Ascending aorta (tissue), 2 donors: ENCODE measurements at places on chromosomes 5 and 9.
A peak's percentile ranks its signal among the peaks of the same experiment; 100 is the strongest.

DNA sequence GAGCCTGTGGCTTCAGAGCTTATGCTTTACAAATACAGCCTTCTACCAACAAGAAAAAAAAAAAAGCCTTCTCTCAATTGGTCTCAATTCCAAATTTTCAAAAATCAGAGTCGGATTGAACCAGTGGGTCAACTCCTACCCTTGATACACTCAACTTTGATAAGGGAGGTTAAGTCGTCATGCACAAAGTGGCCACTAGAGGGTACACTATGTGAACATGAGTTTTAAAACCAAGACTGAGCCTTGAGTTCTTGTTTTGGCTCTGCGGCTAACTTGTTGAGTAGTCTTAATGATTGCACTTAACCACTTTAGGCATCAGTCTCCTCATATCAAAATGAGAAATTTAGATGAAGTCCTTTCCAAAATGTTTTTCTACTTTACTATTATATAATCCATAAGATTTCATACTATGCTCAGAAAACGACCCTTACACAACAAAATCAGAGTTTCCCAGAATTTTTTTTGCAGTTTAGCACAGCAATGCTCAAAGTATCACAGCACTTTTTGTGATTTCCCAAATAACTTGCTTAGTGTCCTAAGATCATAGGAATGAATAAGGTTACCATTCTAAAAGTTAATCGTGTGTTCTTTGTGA, 92.9 kb upstream of the MTAP start:
- no peak for DNase-seq

GRCh38 chr9:124875501-124875900, 13.6 kb downstream of the ARPC5L start:
- no peak for DNase-seq

DNA sequence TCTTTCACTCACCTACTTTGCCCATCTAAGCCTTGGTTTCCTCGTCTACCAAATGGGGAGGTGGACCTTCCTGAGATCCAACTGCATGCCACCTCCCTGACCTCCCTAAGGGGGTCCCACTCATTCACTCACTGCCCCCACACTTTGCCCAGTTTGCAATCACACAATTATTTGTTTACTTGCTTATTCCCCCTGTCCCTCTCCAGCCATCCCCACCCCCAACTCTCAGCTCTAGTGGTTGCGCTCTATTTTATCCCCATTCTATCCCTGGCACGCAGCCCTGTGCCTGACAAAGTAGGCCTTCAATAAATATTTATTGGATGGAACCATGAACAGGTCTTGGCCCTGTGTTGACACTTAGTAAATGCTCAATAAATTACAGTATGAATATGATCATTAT, 130.8 kb upstream of the LARP1 start:
- DNase-seq = no peak

- DNase-seq = no peak
Observed at GRCh38 chr5:176425138-176425537, 8.8 kb upstream of the CLTB start.

DNA sequence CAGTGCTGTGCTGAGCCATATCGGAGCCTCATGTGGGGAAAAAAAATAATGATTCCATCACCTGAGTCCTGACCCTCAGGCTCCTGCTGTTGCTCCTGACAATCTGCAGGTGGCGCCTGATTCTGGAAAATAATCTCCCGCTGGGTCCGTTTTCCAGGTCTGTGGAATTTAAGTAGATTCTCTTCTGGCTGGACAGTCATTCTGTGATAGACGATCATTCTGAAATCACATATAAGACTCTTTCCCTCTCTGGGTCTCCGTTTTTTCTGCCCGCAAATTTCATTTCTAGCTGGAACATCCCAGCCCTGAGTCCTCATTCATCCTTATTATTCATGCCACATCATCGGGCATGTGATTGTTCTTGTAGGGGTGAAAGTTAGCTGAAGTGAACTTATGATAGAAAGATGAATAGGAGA, 22.1 kb upstream of the STXBP1 start:
- peak; percentile 82 for DNase-seq

GRCh38 chr5:90015584-90016018, 394.0 kb downstream of the CETN3 start:
- no peak for DNase-seq

- no peak for DNase-seq
Observed at GRCh38 chr9:99265691-99266090, 43.6 kb downstream of the SEC61B start.

DNA sequence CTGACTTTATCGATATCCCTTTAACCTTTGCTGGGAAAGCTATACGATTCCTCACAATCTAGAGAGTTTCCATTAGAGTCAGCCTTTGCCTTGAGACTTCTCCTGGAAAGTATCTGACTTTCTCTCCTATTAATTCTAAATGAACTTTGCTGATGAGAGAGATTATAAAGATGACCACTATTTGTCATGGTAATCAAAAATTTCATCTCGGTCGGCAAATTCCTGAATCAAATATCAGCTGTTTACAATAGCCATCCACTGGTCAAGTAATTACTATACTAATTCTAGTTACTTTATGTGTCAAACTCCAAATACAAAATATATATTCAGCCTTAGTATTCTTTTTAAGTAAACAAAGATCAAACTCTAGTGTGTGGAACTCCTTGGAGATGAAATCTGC, 164.4 kb upstream of the ITGA1 start:
- no peak for DNase-seq

DNA sequence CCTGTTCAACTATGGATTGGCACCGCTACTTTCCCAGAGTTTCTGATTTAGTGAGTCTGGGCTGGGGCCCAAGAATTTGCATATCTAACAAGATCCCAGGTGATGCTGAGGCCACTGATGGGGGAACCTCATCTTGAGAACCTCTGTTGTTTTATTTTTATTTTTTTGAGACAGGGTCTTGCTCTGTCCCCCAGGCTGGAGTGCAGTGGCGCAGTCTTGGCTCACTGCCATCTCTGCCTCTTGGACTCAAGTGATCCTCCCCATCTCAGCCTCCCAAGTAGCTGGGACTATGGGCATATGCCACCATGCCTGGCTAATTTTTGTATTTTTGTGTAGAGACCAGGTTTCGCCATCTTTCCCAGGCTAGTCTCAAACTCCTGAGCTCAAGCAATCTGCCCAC, 35.7 kb downstream of the LMX1B start:
- DNase-seq = no peak

- no peak for DNase-seq
Observed at GRCh38 chr5:137394380-137394779, 104.7 kb downstream of the SPOCK1 start.

GRCh38 chr5:31470608-31471007, 61.3 kb downstream of the DROSHA start:
- no peak for DNase-seq

DNA sequence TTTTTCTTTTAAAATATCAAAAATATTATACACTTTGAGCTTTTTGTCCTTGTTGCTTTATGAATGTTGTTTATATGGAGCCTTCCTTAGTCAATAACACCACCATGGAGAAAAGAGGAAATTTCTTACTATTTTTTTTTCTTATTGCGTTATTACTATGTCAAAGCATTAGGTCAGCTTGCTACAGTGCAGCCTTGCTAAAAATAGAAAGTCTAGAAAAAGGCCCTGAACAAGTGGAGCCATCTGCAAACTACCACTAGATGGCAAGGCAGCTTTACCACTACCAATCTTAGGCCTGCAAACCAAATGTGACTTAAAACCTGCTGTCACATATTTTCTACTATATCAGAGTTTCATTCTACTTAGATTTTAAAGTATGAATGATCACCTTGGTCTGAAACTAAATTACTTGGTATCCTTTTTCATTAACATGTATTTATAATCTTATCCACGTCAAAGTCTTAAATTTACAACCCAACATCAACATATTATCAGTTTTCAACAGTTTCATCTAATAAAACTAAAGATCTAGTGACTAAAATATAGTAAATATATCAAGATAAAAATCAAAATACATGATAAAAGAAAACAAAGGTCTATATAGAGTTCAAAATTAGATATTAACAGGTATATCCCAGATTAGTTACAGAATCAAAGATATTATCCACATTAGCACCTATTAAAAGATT, 113.1 kb upstream of the ACOT12 start:
- DNase-seq = peak; percentile 83

DNA sequence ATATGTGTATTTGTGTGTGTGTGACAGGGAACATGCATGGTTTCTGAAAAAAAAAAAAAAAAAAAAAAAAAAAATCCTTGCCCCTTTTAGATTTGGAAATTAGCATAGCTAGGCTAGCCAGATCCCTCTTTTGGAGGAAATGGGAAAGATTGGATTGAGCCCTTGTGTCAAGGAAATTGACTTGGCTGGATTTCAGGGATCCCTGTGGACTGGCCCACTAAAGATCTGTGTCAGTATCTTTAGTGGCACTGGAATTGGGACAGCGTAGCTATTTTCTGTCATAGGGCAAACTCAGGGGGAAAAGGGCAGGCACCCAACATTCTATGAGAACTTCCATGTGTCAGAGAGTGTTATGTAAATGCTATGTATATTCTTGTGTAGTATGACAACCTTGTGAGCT, 35.4 kb downstream of the SH3GL2 start:
- DNase-seq = no peak

GRCh38 chr5:120435129-120435528, 29.0 kb upstream of the PRR16 start:
- no peak for DNase-seq

GRCh38 chr9:127937388-127938297, at the start of gene DPM2:
TSS of gene DPM2 (minus strand) at chr9:127937854. CDS start at chr9:127937820, 34 bp downstream.
- DNase-seq = peak; percentile 88

DNA sequence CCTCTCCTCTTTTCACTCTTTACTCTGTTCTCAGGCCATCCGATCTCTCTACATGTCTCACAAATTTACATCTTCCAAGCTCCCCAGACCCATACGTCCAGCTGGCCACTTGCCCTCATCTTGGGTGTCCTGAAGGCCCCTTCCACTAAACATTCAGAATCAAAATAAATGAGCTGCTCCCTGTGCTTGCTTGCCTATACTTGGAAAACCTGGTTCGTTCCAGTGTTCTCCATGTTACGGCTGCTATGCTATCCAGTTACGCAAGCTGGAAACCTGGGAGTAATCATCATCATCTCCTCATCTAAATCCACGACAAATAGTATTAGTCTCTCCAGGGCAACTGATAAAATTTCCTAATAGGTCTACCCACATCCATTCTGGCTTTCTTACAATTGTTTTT, 165.0 kb upstream of the FBXL17 start:
- no peak for DNase-seq

- DNase-seq = no peak
Observed at GRCh38 chr5:167896814-167897213, 394.6 kb upstream of the WWC1 start.

- DNase-seq = no peak
Observed at GRCh38 chr5:114255260-114255659, 106.6 kb upstream of the KCNN2 start.

DNA sequence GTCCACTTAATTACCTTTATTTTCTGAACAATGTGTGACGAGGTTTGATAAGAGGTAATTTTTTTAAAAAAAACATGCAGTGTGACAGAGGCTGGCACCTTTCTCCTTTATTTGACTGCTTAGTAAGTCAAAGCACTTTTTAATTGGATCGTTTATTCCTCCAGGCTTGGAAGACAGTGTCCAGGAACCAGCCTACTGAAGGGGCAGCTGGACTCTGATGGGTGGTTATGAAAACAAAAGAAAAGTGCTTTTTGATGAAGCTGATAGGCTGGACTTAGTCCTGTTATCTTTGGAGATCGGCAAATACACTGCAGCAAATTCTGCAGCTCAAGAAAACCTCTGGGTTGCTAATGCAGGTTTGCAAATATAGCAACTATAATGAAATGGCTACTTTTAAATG, 141.7 kb downstream of the DCP2 start:
- DNase-seq = no peak

GRCh38 chr5:177100714-177101121, 14.0 kb downstream of the FGFR4 start:
- DNase-seq = no peak

DNA sequence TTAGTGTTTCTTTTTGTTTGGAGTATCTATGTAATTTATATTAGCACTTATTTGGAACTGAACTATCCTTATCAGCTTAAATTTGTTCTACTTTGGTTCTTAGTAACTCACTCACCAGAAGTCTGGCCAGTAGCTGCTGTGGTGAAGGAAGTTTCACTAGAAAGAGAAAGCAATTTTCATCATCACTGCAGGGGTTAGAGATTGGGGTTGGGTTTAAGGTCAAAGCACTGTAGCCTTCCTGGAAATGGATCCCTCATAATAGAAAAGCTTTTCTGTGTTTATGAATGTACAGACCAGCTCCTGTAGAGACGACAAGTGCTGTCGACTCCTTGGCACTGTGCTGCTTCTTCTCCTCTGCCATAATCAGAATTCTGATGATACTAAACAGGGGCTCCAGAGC, 22.2 kb downstream of the MROH2B start:
- DNase-seq = no peak

- peak; percentile 93 for DNase-seq
Observed at GRCh38 chr9:129626079-129626624, at the start of gene NTMT1. TSS of gene NTMT1 (plus strand) at chr9:129626163. CDS start at chr9:129632704, 6,541 bp downstream.
